Activated naive CD4-positive, alpha-beta T cell treated with anti-CD3 and anti-CD28 coated beads, Interleukin-2, amount 50 U/mL, for 72 hours (primary cell): ENCODE measurements at places on chromosomes 16 and 17. TPM values are rescaled to one million over a fixed set of nuclear protein-coding genes. Genes with fewer than 3 reads are reported as not detected.
A peak's percentile ranks its signal among the peaks of the same experiment; 100 is the strongest.

- DNase-seq = no peak
Measured at GRCh38 chr17:66211047-66211810, 18.0 kb downstream of the APOH start.

Gene NT5M
- total RNA-seq = 5.8 TPM

Gene ITGA2B
- 3.2 TPM for total RNA-seq

Gene ADAM11
- total RNA-seq = 0.25 TPM

- DNase-seq = no peak
Measured at GRCh38 chr16:49593424-49594040, 219.9 kb downstream of the C16orf78 start.

- peak; percentile 84 for DNase-seq
Measured at GRCh38 chr17:77127735-77128361, 12.9 kb upstream of the SEC14L1 start.

Gene SLC16A11
- total RNA-seq = 1.1 TPM

- DNase-seq = no peak
Measured at GRCh38 chr17:66309793-66310192, 7.4 kb downstream of the PRKCA start.
